ENCODE measurements at places on chromosomes 5 and 9.

DNA sequence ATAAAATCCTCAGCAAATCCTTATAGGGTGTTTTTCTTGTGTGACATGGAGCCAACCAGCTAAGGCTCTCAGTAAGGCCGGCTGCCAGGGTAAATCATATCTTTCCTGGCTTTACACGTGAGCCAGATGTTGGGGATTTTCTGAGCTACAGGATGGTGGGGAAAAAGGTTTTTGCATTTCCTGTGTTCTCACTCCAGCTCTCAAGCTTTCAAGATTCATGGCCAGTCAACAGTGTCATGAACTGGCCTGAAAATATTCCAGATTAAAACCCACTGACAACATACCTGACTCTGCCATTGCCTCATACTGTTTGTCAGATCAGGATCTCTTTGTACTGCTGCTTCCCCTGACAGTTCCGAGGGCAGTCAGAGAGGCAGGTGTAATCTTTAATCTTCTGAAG, 306.9 kb downstream of the GLIS3 start:
- no peak for DNase-seq

DNA sequence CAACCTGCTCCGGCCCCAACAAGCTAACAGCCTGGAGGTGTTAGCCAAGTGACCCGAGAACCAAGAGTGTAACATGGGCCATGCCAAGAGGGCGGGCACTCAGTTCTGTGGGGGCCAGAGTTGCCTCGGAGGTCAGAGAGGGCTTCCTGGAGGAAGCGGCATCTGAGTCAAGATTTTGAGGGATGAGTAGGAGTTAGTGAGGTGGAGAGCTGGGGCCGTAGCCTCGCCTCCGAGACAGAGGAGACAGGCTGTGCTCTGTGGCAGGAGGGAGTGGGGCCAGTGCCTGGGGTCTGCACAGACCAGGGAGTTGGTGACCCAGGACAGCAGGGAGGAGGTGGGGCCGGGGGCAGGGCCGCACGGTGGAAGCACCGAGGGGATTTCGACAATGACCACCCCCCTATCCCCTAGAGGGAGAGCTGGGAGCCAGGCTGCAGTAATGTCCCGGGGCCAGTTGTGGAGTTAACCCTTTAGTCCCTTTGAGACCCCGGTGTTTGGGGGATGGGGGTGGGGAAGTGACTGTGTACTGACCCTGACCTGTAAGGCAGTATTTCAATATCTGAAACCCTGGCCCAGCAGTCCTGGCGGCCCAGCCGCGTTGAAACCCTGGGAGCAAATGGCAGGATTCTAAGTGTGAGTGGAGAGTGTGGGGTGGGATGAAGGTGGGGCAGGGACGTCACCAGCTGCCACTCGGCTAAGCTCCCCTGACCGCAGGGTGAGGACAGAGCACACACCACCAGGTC, 148.7 kb upstream of the COL5A1 start:
- no peak for DNase-seq

GRCh38 chr9:87433853-87434252, 63.8 kb upstream of the DAPK1 start:
- DNase-seq: no peak

DNA sequence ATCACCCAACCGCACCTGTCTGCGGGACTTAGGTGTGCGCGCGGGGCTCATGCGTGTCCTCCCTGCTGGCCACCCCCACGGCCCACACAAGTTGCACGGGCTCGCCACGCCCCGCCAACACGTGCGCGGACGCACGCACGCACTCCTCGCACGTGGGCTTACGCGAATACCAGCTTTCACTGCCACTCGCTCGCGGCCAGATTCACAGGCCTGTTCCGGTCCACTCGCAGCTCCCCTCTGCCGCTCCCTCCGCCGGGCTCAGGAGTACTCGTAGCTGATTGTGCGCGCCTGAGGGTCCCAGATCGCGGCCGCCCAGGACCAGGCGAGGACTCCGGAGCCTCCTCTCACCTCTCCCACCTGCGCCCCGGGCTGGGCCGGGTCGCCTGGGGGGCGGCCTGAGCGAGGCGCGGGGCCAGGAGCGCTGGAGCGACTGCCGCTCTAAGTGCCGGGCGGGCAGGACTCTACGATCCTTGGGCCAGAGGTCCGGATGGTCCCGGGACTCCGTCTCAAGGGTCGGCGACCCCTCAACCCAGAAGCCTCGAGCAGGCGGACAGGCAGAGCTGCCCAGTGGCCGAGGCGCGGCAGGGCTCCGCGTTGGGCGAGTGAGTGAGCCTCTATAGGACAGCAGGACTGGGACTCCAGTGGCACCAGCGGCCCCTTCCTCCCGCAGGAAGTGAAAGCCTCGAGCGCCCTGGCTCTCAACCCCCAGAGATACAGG, 3.4 kb downstream of the PCDHGC5 start:
- no peak for DNase-seq

DNA sequence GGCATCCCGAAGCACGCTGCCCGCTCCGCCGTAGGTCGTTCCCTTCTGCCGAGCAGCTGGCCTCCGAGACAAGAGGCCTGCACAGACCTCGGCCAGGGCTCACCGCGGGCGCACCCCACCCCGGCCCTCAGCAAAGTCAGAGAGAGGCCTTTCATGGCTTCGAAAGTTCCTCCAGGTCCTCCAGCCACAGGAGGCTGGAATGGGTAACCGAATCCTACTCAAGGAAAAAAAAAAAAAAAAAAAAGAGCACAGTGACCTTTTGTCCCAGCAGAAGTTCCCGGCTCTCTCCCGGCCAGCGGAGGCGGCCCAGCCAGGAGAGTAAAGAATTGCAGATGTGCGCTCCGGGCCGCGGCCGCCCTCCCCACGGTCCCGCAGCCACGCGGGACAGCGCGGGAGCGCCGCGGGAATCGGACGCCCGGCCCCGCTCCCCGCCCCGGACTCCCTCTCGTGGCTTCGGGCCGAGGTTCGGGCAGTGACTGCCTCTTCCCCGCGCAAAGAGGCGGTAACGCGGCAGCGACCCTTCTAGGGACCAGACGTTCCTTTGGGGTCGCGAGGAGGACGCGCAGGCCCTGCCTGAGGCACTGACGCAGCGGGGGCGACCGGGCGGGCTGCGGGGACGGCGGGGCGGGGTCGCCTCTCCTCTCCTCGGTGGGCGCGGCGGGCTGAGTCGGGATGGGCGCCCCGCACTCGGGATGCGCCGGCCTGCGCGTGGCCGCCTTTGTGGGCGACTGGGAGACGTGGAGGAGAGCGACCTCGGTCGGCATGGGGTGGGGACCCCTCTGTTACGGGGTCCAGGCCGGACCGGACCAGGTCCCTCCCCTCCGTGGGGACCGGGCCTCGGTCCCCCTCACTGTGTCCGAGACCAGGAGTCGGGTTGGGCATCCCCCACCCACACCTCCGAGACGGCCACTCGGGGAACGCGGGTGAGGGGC, 754 bp downstream of the GFPT2 start:
- peak; percentile 33 for DNase-seq

- DNase-seq: no peak
These were observed 13.6 kb downstream of the LCN10 start for GRCh38 chr9:136729144-136729543.

DNA sequence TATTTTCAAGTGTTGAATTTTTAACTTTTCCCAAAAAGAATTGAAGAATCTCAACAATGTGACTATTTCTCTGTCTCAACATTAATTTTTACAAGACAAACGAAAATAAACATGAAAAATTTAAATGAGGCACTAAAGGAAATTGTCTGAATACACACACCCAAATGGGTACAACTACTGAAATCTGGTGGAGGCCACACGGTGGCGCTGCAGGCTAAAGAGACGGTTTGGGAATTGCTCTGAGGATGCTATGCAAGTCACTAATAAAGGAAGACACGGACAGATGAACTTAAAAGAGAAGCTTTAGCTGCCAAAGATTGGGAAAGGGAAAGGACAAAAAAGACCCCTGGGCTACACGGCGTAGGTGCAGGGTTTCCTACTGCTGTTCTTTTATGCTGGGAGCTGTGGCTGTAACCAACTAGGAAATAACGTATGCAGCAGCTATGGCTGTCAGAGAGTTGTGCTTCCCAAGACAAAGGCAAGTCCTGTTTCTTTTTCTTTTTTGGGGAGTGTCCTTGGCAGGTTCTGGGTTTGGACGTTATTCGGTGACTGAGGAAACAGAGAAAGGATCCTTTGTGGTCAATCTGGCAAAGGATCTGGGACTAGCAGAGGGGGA, at the start of gene PCDHB10:
Gene PCDHB10, plus strand, starts transcription at position 244 of the 616 bp plus-strand sequence. Its CDS starts 200 bp downstream, at position 444.
- DNase-seq: no peak

DNA sequence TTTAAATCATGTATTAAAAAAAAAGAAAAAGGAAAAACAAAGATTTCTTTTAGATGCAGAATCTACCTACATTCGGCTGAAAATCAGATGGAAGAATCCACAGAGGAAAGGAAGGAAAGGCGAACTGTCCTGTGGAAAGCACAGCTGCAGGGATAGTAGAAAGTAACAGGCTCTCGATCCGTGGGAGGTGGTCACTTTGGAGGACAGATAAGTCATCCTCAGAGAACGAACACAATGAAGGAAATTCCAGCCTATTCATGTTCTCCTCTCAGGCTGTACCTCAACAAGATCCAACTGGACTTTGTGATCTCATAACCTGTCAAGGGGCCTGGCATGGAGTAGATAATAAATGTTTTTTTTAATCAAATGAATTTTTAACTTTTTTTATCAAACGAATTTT, 72.8 kb downstream of the NR6A1 start:
- DNase-seq: no peak

DNA sequence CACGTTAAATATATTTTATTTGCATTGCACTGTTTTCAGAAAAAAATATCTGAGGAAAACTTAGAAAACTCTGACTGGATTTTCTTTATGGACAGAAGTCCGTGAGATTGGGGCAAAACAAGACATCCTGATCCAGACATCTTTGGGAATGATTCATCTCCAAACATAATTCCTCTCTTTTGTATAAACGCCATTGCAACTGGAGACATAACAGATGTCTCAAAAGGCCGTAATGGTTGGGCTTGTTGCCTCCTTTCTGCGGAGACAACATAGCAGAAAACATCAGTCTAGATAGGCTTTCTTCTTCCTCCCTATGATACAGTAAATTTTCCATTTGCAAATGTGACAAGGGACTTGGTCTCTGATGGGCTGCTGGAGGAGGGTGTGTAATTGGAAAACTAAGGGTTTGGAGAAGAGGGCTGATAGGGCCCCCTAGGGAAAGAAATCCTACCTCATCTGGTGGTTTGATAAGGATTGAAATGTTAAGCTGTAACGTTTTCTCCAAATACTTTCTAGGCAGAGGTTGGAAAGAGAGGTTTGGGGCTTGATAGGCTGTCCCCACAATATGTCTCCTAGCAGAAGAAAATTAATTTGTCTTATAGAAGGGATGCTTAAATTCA, 631.5 kb upstream of the ST8SIA4 start:
- no peak for DNase-seq

GRCh38 chr9:115717711-115718173, 435.8 kb upstream of the PAPPA start:
- no peak for DNase-seq

- DNase-seq: no peak
These were observed 321.0 kb downstream of the AGTPBP1 start for GRCh38 chr9:85420750-85421149.

DNA sequence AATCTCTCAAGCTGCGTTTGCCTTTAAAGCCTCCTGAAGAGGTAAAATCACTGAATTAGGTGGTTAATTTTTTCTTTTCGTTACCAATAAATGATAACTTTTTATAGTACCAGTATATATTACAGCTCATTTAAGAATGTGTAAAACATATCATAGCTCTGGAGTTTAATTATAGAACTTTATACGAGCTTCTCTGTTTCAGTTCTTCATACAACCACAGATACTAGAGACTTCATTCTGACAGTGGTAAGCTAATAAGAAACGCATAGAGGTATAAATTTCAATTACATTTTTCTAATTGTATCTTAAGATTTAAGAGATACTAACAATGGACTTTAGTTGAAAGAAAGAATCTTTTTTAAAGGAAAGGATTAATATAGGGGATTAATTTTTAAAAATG, 73.9 kb downstream of the PBX3 start:
- DNase-seq: no peak

- no peak for DNase-seq
These were observed 375.0 kb upstream of the RFX3 start for GRCh38 chr9:3900673-3901318.

DNA sequence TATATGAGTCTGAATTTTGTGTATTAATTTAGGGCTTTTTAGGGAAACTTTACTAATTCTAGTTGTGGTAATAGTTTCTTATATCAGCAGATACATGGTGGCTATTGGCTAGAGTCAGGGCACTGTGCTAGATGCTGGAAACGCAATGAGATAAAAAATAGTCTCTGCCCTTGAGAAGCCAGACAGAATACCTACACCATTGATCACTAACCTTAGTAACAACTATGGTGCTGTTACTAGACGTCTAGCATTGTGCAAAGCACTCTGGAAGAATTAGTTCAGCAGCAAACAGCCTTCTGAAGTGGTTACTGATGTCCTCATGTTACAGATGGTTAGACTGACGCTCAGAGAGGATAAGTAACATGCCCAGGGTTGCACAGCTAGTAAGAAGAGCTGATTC, 61.8 kb downstream of the GDA start:
- DNase-seq: no peak

DNA sequence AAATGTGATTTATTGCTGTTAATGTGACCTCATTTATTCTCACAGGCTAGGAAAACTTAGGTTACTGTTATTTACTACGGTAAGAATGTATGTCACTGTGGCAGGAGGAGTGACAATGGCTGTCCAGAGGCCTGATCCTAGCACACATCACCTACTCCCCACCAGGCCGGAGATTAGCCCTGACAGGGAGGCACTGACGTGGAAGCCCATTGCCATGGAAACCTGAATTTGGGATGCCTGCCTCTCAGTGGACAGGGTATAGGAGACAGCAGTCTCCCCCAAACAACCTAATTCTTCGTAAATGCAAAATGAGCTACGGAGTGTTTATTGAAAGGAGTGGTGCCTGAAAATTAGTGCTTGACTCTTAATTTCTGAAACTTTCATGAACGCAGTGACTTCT, 87.6 kb upstream of the SMARCA2 start:
- no peak for DNase-seq

DNA sequence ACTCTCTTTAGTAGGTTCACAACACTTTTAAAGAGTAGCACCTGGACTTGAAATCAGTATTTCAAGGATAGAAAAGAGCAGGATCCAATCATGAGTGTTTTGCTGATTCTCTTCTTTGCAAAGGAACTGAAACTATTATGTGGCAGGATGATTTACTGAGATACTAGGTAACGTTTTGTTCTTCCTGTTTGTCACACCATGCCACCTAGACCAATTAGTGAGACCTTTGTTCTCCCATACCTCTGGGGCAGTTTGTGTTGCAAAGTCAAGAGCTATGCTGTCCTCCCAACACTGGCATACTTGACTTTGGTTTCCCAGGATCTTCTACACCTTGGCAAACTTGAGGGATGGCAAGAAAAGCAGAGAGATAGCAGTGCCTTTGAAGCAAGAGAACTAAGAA, 43.4 kb downstream of the PPP1R2B start:
- no peak for DNase-seq

- DNase-seq: no peak
These were observed 152.7 kb upstream of the DAB2 start for GRCh38 chr5:39577529-39577928.

- no peak for DNase-seq
These were observed 99.4 kb downstream of the TMEM174 start for GRCh38 chr5:73272351-73272750.

GRCh38 chr5:7246287-7246686, 149.7 kb upstream of the ADCY2 start:
- DNase-seq: no peak
